ENCODE measurements at places on chromosomes 16 and 17.

GRCh38 chr17:80804466-80804865 lies 187.2 kb upstream of the CHMP6 start:
- DNase-seq = no peak

GRCh38 chr17:13931800-13932460 lies 137.4 kb upstream of the COX10 start:
- peak; percentile 14 for DNase-seq

DNA sequence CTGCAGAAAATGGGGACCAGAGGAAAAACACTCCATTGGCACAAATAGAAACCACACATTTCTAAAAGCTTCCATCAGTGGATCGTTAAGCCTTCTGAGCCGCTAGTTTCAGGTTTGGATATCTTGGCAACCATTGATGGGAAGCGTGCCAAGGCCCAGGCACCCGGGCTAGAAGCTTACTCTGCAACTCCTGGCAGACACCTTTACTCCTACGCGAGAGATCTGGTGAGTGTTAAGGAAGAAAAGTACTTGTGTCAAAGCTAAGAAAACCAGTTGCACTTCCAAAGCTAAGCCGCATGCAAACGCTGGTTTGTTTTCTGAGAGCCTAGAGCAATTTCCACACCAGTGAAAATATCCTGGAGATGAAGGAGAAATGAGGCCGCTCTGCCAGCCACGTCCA lies 472.4 kb downstream of the PMP22 start:
- no peak for DNase-seq

DNA sequence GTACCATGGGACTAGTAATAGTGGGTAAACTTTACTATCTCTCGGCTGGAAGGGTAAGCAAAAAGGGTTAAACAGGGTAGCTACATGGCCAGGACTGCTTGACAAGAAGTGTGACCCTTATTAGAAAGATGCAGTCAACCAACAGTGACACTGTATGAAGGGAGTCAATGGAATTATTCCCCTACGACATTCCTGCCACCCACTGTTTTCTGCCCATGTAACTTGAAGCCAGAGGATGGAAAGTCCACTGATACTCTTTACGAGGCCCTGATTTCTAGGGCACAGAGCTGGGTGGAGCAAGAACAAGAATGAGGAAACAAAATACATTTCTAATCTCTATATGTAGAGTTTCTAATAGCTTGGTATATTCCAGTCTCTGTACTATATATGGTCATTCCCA lies 1102.5 kb downstream of the CDH11 start:
- no peak for DNase-seq

- DNase-seq = no peak
These were observed 1153.4 kb downstream of the CDH8 start for GRCh38 chr16:60882816-60883215.

DNA sequence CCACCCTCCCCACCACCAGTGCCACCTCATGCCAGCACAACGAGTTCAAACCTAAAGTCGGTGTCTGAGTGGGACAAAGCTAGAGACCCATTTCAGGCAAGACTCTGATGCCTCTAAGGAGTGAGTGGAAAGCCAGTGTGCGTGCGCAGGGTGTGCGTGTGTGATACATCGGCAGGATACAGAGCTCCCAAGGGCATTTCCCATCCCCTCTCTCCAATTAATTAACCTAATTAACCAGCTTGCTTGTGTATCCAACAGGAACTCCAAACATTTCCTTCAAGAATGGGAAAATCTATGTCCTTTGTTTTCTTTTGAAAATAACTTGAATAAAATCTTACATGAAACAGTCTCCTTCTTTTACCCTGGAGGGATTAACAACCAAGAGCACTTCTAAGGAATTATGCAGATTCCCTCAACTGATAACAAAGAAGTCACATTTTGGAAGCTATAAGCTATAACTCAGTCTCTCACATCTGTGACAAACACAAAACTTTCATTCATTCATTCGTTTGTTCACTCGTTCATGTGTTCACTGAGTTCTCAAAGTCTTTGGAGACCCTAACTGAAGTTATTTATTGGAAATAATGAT lies 9.9 kb downstream of the ATPAF2 start:
- DNase-seq = no peak

DNA sequence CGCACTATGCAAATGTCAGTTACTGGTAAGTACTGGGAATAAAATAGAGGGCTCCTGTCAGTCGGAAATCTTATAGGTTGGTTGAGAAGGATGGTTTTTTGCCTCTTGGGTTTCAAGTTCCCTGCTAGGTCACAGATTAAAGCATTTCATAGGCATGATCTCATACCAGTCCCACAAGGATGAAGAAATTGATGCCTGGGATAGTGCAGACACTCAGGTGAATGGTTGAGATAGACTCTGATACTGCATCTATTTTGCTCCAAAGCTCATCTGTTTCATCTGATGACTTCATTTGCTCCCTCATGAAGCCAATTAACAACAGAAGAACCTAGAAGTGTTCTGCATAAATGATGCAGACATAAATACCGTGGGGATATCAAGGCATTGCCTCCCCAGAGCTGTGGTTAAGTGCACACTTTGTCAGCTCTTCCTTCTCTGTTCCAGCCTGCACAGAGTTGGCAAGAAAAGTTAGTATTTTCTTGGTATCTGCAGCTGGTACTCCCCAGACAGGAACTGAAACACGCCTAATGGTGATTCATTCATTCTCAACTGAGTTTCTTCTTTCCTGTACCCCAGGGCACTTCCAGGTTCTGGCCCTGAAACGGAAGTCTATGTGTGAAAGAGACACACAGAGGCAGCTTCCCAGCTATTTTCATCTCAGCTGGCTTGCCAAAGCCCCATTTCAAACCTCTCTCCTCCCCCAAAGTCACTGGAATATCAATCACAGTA lies 418.3 kb upstream of the SALL1 start:
- DNase-seq = no peak

- peak; percentile 84 for DNase-seq
These were observed 19.1 kb upstream of the STAC2 start for GRCh38 chr17:39244600-39245570.

GRCh38 chr16:81695321-81696165 lies 83.5 kb upstream of the PLCG2 start:
- DNase-seq = no peak

DNA sequence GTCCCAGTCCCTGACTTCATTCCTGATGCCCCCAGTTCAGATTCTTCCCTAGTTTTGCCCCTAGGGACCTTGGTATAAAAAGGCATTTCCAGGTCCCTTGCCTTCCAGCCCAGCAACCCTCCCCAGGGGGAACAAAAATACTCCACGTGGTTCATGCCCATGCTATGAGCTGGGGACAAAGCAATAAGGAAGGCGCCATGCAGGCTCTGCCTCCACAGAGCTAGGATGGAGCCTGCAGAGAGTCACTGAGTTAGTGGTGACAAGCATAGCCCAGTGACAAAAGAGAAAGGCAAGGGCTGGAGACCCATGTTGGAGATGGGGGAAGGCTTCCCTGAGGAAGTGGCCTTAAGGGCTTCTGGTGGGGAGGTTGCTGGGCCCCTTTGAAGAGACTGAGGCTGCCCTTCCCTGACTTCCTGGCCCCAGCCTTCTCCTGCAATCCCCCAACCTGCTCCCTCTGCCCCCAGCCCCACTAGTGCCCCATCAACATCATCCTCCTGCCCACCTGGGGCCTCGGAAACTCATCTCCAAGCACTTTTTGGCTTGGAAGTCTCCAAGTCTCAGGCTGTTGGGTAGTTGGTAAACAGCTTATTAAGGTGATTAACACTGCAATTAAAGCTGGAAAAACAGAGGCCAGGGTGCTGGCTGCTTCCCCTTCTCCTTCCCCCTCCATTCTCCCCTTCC lies 9.6 kb downstream of the DLX3 start:
- DNase-seq = no peak

GRCh38 chr17:44167181-44167861 lies 3.2 kb upstream of the ASB16 start:
- no peak for DNase-seq

DNA sequence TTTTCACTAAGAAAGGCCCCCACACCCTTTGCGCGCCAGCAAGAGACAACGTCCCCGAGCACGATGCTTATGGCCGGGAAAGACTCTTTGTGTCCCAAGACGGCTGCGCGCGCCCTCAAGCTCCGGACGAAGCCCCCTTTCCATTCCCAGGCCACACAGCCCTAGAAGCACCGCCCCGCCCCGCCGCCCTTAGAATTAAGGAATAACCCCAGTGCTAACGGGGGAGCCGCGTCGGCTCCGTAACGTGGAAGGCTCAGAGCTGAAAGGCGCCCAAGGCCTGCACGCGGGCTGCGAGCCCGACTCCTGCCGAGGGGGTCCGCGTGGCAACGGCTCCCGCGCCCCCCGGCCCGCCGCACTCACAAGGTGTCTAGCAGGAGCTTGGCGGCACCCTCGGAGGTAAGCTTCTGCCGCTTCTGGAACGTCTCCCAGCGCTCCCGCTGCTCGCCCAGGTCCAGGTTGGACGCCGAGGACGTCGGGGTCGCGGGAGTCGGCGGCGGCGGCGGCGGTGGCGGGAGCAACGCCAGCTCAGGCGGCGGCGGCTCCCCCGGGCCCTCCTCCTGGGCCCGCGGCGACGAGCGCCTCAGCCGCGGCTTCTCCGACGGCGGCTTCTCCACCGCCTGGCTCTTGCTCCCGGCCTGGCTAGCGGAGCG lies 477 bp downstream of the CENPV start:
- DNase-seq = peak; percentile 4

GRCh38 chr16:56225017-56225742 lies 33.9 kb downstream of the GNAO1 start:
- DNase-seq = no peak

- no peak for DNase-seq
These were observed 152.7 kb downstream of the SOX9 start for GRCh38 chr17:72273289-72274056.

- DNase-seq = no peak
These were observed 20.9 kb downstream of the TRIM16 start for GRCh38 chr17:15663176-15663575.

DNA sequence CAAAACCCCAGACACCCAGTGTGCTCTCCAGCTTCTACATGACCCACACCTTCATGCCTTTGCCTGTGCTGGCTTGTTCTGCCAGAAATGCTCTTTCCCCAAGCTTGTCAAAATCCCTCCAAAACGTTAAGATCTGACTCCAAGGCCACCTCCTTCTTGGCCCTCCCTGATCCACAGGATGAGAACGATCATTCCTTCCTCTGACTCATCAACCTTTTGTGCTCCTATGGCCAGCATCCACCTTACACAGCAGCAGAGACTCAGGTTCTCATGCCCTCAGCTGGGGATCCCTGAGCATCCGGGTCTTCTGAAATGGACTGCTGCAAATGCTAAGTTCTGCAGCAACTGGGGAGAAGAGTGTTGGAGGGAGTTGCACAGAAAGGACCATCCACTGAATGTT lies 2.9 kb downstream of the ZBTB4 start:
- DNase-seq = no peak

DNA sequence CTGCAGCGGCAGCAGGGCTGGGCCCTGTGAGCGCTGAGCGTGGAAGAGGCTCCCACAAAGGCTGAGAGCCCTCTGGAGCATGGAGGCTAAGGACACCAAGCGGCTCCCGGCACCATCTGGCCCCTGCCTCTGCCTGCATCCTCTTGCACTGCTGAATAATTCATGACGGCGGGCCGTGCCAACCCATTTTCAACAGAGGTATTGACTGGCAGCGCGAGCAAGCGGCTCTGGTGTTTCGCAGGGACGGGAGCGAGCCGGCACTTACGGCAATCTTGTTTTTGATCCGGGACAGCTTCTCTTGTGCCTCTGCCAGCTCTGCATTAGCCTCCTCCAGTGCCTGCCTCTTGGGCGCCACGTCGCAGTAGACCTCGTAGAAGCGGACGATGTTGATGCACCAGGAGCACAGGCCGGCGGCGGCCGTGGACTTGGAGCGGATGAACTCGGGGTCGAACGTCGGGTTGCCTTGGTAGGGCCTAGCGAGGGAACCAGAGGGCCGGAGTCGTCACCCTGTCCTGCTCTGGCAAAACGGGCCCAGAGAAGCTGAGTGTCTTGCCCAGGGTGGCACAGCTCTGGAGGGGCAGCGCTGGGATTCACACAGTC lies 80.4 kb downstream of the PGS1 start:
- no peak for DNase-seq

GRCh38 chr17:61225178-61225882 lies 174.3 kb upstream of the TBX2 start:
- DNase-seq = no peak

DNA sequence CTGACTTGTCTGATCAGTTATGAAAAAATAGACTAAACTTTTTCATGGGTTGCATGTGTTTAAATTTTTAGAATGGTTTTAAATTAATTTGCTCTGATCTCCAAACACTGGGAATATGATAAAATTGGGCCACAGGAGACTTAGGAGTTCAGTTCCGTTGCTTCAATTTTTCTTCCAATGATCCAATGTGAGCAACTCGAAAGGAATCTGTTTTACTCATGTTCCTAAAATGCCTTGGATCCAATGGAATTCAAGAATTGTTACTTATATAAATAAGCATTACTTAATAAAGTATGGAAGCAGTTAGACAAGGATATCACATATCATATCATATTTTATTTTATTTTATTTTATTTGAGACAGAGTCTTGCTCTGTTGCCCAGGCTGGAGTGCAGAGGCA lies 56.0 kb upstream of the NACA2 start:
- DNase-seq = no peak

DNA sequence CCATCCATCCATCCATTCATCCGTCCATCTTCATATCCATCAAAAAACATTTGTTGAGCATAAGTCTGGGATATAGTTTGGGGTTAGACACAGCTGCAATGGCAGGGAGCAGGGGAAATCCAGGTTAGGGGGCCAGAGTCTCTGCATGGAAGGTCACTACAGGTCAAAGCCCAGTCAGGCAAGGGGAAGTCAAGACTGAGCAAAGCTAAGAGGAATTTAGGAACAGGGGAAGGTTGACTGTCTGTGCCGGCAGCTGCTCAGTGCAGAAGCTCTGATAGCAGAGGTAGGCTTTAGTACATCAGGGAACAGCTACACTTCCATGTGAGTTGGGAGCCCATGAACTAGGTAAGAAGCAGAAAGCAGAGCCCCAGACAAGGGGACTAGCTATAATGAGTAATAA lies 68.1 kb downstream of the IRF8 start:
- DNase-seq = no peak

- no peak for DNase-seq
These were observed 28.7 kb downstream of the DHX38 start for GRCh38 chr16:72122308-72122707.

- no peak for DNase-seq
These were observed 39.8 kb upstream of the AKAP1 start for GRCh38 chr17:57044976-57045867.

GRCh38 chr16:19284207-19284606 lies 1.3 kb upstream of the CLEC19A start:
- no peak for DNase-seq

DNA sequence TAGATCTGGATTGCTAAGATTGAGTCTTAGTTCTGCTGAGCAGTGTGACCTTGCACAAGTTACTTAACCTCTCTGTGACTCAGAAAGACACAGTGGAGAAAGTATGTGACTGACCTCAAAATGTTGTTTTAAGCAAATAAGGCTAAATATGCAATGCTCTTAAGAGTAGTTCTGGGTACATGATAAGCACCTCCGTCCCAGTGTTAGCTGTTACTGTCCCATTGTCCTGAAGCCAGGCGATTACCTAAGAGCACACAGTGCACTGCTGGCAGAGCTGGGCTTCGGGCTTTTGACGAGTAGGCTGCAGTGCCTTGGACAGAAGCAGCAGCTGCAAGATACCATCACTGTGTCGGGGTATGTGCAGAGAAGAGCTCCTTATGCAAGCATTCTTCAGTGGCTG lies 32.7 kb upstream of the FOXF1 start:
- no peak for DNase-seq
